NB4 (cell line): ENCODE measurements at places on chromosomes 13 and 19.

- peak; percentile 67 for DNase-seq
Observed at GRCh38 chr19:7575434-7576040, 20.1 kb upstream of the CAMSAP3 start.

DNA sequence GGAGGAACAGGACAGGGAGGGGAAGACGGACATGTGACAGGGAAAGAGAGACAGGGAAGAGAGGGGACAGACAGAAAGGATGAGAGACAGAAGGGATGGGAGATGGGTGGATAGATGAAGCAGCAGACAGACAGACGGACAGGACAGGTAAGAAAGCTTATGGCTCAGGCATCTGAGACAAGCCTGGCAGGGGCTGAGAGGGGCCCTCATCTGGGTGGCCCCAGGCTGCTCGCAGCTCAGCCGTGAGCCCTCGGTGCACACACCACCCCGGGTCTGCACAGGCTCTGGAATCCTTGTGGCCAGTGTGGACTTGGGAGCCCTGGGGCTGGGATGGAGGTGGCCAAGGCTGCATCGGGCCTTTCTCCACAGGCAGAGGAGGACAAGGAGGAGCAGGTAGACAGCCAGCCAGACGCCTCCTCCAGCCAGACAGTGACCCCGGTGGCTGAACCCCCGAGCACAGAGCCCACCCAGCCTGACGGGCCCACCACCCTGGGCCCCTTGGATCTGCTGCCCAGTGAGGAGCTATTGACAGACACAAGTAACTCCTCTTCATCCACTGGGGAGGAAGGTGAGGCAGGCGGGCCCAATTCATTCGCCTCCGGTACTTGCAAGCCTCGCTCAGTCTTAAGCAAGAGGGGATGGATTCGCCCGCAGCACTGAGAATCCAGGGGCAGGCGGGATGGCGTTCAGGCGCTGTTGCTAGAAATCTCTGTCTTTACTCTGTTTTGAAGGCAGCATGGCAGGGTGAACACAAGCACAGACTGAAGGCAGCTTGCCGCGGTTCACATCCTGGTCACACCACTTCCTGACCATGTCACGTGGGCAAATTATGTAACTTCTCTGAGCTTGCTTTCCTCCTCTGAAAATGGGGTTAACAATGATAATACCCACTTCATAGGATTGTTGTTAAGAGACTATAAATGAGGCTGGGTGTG lies 14.0 kb downstream of the GRAMD1A start:
- DNase-seq = peak; percentile 71

- DNase-seq = no peak
Observed at GRCh38 chr13:66137384-66137783, 1092.8 kb downstream of the PCDH9 start.

DNA sequence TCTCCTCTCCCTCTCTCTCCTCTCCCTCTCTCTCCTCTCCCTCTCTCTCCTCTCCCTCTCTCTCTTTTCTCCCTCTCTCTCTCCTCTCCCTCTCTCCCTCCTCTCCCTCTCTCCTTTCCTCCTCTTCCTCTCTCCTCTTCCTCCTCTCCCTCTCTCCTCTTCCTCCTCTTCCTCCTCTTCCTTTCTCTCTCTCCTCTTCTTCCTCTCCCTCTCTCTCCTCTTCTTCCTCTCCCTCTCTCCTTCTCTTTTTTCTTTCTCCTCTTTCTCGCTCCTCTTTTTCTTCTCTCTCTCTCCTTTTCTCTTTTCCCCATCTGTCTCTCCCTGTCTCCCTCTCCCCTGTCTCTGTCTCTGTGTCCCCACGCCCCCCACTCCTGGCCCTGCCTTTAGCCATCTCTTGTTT lies 136.7 kb downstream of the GGACT start:
- no peak for DNase-seq

DNA sequence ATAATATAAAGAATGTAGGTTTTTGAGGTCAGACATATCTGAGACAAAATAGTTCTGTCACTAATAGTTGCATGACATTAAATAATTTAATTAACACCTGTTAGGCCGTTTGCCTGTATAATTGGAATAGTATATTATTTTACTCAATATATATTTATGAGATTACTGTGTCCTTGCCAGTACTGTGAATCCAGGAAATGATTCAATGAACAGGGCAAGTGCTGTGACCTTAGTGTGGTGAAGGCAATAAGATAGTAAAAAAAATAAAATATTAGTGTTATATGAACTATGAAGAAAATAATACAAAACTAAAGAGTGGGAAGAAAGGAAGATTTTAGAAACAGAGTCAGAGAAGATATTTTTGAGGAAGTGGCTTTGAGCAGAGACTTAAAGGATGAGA lies 403.7 kb downstream of the PCDH9 start:
- no peak for DNase-seq

GRCh38 chr13:51297556-51297955 lies 41.9 kb upstream of the SERPINE3 start:
- peak; percentile 28 for DNase-seq
